ENCODE measurements at places on chromosomes 7 and 10.

GRCh38 chr7:119783799-119784198 is 489.2 kb upstream of the KCND2 start:
- DNase-seq, result peak; percentile 22

- no peak for DNase-seq
These were observed 19.6 kb downstream of the R3HCC1L start for GRCh38 chr10:98154076-98154475.

- DNase-seq, result no peak
These were observed 11.4 kb upstream of the PAX4 start for GRCh38 chr7:127629268-127629854.

- no peak for DNase-seq
These were observed 714.8 kb downstream of the CCSER2 start for GRCh38 chr10:85043207-85043606.

GRCh38 chr10:1183033-1183396 is 126.8 kb downstream of the WDR37 start:
- no peak for DNase-seq

DNA sequence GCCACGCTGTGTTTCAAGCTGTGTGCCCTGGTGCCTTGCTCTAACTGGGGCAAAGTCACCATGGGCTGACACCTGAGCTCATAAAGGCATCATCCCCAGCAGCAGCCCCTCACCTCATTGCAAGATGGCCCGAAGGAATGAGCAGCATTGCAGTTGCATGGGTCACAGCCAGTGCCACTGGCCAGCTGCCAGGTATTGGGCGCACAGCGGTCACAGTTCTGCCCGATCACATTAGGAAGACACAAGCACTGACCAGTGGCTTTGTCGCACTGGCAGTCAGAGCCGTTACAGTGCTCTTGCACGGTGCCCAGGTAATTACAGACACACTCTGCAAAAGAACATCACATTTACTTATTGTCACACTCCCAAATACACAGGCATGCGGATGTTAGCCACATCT is 51.1 kb downstream of the LAMB1 start:
- DNase-seq, result no peak

- DNase-seq, result no peak
These were observed 14.3 kb downstream of the EIF4EBP2 start for GRCh38 chr10:70418229-70418628.

GRCh38 chr7:84455788-84456187 is 261.2 kb upstream of the SEMA3A start:
- DNase-seq, result peak; percentile 53

- DNase-seq, result no peak
These were observed 9.1 kb downstream of the BMPR1A start for GRCh38 chr10:86765548-86765947.

GRCh38 chr7:158018098-158018762 is 569.4 kb downstream of the PTPRN2 start:
- peak; percentile 17 for DNase-seq
